ENCODE measurements at places on chromosomes 4 and X.

- DNase-seq: peak; percentile 42
Measured at GRCh38 chr4:185210102-185210981, 944 bp downstream of the SNX25 start.

GRCh38 chrX:30649859-30650258 is 3.4 kb upstream of the GK start:
- peak; percentile 48 for DNase-seq

GRCh38 chr4:185086053-185086452 is 57.0 kb upstream of the SLC25A4 start:
- no peak for DNase-seq

GRCh38 chr4:7985891-7986441 is 46.3 kb upstream of the AFAP1 start:
- no peak for DNase-seq

GRCh38 chr4:150986085-150986484 is 29.0 kb downstream of the LRBA start:
- DNase-seq: no peak

GRCh38 chrX:70079297-70079696 is 17.0 kb downstream of the OTUD6A start:
- no peak for DNase-seq

DNA sequence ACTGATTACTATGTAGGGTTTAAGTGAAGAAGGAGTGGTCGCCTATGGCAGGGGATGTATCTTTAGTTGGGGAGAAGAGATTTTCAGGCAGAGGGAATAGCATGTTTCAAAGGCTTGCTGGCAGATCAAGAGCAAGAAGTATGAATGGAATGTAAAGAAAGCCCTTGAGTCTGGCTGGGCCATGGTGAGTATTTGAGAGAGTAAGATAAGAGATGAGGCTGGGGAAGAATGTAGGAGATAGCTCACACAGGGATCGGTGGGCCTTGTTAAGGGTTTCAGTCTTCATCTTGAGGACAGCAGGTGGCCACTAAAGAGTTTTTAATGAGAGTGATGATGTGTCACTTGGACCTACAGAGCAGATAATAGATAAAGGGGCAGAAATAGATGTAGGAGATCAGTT is 319.1 kb upstream of the RPS6KA3 start:
- DNase-seq: no peak

- no peak for DNase-seq
Measured at GRCh38 chrX:6432226-6432625, 102.7 kb downstream of the VCX3A start.

DNA sequence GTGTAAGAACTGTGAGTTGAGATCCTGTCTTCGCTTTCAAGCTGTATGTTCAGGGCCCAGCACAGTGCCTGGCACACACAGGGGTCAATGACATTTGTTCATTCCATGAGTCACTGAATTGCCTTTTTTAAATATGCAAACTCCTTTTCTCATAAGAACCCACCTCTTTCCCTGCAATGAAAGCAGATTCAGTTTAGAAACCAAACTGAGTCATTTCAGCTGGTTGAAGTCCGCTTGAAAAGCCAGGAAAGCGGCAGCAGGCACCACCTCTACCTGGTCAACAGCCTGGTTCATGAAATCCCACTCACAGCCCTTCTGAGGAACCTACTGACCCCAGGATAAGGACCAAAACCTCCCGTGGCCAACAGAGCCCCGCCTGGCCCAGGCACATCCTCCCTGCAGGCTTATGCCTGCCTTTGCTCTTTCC is 4.5 kb upstream of the C1QTNF7 start:
- no peak for DNase-seq

DNA sequence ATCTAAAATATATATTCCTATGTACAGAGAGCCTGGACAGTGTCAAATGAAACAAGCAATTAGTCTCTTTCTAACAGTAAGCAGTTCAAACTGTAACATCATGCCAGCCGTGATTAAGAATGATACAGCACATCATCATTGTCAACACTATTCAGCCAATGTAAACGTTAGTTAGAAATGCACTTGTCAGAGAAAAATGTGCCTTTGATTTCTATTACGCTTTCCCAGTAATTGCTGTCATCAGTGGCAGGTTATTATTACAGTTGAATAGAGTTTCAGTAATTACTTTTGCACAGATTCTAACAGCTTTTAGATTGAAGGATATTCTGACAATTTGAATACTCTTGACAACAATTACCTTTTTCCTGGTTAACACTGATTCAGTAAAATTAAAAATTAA is 1007.1 kb downstream of the SH3BGRL start:
- DNase-seq: no peak

- no peak for DNase-seq
Measured at GRCh38 chrX:12878536-12878935, 11.7 kb downstream of the TLR7 start.

DNA sequence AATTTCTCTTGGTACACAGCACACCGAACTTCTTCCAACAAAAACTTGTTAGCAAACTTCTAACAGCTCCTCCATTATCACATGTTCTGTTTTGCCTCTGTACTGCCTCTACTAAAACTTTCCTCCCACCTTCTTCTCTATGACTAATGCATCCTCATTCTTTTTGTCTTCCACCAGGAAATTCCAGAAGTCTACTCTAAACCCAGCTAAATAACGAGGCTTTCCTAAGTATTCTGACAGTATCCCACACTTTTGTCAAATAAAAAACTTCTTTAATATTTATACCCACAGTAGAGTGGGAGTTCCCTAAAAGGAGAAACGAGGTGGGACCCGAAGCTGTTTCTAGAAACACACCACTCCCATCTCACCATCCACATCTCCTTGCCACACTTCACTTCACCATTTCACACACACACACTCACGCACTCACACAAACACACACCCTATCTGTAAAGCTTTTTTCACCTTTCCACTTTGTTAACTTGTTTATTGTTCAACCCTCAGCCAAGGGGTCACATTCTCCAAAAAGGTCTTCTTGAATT is 280.3 kb downstream of the ARAP2 start:
- no peak for DNase-seq

- no peak for DNase-seq
Measured at GRCh38 chr4:117084866-117085701, at the start of gene TRAM1L1. TSS of gene TRAM1L1 (minus strand) at chr4:117085576. CDS start at chr4:117085393, 183 bp downstream.

DNA sequence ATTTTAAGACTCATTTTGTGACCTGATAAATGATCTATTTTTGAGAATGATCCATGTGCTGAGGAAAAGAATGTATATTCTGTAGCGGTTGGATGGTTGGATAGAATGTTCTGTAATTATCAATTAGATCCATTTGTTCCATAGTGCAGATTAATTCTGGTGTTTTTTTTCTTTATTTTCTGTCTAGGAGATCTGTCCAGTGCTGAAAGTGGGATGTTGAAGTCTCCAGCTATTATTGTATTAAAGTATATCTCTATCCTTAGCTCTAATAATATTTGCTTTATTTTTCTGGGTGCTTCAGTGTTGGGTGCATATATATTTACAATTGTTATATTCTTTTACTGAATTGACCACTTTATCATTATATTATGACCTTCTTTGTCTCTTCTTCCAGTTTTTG is 1344.9 kb upstream of the TENM3 start:
- no peak for DNase-seq

- no peak for DNase-seq
Measured at GRCh38 chrX:118682258-118683014, 45.0 kb upstream of the IL13RA1 start.

- DNase-seq: no peak
Measured at GRCh38 chr4:8662776-8663175, 70.2 kb downstream of the CPZ start.

DNA sequence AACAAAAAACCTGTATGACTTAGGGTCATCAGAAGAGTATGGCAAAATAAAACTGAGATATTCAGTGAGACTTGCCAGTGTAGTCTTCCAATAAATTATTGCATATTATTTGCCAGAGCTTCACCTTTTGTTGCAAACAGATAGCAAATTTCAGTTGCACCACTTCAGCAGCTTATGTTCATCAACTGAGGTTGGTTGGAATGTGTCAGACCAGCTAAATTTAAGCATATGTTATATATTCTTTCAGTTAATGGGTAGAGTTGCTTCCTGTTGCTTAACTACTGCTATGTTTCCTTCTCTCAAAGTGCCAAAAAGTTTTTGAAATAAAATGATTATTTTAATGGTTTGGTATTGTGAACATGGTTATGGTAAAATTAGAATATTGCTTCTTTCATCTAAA is 61.5 kb downstream of the GALNT7 start:
- no peak for DNase-seq

DNA sequence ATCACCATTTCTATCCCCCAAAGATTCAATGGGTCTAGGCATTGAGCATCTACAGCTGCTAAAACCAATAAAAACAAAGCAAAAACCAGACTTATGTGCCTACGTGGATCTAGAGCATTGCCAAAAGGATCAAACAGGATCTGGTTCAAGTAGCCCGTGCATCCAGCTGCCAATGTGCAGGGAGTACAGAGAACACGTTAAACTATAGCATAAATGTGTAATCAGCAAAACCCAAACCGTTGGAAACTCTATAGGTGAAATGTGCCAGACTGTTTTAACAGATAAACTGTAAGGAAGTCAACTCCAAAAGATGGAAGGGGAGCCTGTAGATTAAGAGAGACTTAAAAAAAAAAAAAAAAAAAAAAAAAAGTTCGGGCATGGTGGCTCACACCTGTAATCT is 58.5 kb downstream of the APOO start:
- no peak for DNase-seq

GRCh38 chrX:7647831-7648230 is 195.1 kb upstream of the VCX start:
- DNase-seq: no peak

DNA sequence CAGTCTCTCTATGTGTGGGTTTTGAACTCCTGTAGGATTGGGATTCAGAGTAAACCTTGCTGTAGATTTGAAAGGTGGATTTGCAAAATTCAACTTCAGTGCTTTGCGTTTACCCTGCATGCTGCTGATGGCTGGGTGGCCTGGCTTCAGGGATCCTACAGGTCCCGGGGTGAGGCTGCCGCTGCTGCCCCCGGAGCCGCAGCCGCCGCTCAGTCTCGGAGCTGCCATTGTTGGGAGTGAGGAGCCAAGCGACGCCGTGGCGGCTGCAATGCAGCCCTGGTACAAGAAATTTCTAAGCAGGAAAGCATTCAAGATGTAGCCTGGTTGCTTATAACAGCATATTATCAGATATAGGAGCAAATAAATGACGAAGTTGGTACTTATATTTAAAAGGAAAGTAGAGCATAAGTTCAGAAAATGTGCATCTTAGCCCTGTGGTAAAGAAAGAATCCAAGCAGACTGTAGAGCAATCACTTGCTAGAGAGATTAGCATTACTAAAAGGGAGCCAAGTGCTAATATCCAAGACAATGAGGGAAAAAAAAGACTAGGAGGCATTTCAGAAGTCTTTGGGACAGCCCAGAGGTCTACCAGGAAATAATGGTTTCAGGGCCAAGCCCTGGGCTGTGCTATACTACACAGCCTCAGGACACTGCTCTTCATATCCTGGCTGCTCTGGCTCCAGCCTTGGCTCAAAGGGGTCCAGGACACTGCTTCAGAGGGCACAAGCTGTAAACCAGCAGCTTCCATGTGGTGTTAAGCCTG is 36.9 kb upstream of the CHIC1 start:
- no peak for DNase-seq

- DNase-seq: no peak
Measured at GRCh38 chrX:113933931-113934330, 650.0 kb upstream of the HTR2C start.

GRCh38 chrX:121496966-121497365 is 449.6 kb downstream of the GLUD2 start:
- no peak for DNase-seq

DNA sequence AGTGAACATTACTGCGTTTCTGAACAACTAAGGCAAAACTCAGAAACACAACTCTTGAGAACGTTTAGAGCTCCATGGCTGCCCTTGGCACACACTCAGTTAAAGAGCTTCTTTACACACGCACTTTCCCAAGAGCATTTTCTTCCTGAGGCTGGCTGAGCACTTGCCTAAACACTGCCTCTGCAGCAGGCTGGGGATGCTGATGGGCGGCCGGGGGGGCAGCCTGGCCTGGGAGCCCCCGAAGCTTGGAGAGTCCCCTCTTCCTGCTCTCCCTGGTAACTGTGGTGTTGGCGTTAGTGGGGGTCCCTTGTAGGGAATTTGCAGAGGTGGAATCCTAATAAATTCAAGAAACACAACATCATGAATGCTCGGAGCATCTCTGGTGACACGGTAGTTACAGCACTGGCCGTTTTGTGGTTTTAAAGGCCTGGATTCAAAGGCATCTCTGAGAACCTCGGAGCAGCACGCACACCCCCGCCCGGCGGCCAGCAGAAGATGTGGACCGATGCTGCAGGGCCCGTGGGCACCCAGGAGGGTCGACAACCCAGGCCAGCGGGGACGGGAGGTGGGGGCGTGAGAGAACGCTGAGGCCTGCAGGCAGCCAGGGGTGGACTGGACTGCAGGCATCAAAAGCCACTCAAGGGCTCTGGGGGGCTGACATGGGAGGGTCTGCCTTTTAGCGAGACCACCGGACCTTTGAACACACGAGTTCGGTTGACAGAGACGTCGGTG is 45.4 kb downstream of the FGFRL1 start:
- no peak for DNase-seq

GRCh38 chrX:48696909-48697727 is 584 bp downstream of the SUV39H1 start:
- peak; percentile 39 for DNase-seq

- DNase-seq: no peak
Measured at GRCh38 chr4:173281406-173282255, 52.5 kb downstream of the HMGB2 start.

- no peak for DNase-seq
Measured at GRCh38 chr4:123299212-123299691, 97.3 kb upstream of the SPRY1 start.

DNA sequence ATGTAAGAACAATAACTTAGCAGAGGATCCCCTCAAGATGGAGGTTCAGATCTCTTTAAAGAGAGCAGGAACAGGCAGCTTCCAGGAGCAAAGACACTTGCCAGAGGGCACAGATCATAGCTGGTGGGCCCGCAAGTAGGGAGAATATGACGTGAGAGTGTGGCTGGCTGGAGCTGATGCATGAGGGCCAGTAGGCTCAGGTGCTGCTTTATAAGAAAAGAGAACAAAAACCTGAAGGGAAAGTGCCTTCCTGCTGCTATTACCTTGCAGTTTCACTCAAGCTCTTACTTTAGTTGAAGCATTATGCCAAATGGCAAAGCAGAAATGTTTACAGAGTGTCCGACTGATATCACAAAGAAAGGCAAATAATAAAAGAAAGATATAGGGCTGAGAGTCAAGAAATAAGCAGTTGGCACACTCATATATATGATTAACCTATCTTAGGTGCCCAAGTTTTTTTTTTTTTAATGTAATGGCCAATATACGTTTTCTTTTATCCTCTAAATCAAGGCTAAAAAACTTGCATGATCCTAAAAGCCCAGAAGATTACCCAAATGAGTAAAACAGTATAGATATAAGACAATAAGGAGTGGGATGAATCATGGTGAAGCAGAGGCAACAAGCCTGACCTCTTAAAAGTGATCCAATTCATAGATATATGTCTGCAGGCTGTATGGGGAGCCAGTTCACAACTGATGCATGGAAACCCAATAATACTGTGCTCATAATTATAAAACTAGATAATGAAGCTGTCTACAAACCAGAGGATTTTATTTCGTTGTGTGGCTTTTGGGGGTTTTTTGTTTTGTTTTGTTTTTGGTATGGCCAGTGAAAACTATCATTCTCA is 12.6 kb downstream of the NR0B1 start:
- DNase-seq: no peak

Measured in CD4-positive, alpha-beta memory T cell (primary cell).